ENCODE measurements at places on chromosomes 6 and 20. TPM values are rescaled to one million over a fixed set of nuclear protein-coding genes. Genes with fewer than 3 reads are reported as not detected.

The CTCFL gene
- 0.33 TPM for polyA plus RNA-seq

The PPP1R16B gene
- polyA plus RNA-seq = 6.3 TPM

The STX11 gene
- polyA plus RNA-seq = 2.2 TPM

The BPIFB4 gene
- polyA plus RNA-seq = not detected

The MYCT1 gene
- polyA plus RNA-seq = 34.3 TPM

The ACTL10 gene
- polyA plus RNA-seq = 0.91 TPM

DNA sequence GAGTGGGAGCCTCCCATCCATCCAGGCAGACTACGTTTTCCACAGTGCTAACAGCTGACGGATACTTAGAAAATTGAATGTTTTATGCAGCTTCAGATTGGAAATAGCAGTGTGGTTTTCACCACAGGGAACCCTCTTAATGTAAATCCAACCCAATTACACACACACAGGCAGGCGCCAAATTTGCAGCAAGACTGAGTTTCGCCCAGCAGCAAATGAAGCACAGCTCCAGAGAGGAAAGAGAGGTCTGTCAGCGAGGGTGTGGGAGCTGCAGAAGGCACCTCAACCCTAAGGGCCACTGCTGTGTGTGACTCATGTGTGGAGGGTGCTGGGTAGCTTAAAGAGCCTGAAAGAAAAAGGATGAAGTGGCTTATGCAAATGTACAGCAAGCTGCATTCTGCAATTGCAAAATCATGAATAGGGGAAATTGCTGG is 365.7 kb downstream of the MAFB start:
- DNase-seq = no peak

DNA sequence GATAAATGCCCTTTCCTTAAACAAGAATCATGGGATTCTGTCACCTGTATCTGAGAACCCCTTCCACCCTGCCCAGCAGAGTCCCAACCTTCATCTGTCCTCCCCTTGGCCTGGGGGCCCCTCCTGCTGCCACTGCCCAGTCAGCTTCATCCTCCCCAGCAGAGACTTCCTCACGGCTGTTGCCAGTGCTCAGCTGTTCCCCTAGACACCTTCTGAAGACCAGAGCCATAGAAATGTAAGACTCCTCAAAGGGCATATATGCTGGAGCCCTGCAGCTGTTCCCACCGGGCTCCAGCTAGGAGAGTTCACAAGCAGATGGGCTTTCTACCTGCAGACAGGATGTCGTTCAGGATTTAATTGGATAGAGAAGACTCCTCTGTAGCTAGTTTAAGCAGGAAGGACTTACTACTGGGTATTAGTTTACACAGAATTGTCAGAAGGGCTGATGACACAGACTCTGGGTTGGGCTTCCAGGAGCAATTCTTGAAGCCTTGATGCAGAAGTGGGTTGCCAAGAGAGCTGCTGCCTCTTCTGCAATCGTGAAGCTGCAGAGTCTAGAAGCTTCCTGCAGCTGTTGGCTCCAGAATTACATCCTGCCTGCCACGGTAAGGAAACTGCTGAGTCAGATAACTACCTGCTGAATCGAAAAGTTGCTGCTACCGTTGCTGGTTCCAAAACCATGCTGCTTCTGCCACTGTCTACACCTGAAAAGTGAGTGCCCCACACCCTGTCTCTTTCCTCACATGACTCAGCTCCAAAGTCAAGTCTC is 57.1 kb upstream of the MLN start:
- DNase-seq = no peak

DNA sequence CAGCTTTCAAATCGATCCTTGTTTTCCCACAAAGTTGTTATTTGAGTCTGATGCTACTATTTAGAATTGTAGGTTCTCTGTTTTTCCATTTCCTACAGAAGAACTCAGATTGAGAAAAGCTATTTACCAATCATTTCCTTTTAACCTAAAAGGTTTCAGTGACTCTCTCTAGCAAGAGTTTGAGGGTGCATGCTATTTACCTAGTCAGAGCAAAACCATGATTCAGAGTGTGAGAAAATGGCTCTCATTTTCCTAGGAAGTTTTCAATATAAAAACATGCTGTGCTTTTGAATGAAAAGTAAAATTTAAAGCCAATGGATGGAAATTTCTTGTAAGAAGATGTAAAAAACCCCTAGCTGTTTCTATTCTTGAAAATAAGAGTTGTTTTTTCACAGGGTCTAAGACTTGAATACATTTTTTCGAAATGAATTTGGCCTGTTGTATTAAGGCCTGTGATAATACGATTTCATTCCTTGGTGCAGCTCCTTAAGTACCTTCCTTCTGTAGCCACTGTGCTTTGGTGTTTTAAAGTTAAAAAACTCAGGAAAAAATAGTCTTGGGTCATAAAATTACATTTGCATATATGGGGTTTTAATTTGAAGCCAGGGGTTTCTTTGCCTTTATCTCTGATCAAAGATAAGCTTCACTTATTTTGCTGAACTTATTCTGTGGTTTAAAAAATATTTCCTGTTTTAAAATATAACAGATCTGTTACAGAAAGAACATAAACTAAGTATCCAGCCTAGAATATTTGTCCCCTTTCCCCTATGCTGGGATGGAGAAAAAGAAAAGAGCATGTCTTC is 18.0 kb upstream of the RSPH3 start:
- DNase-seq = no peak

GRCh38 chr6:163455552-163455951 is 41.0 kb downstream of the QKI start:
- no peak for DNase-seq

DNA sequence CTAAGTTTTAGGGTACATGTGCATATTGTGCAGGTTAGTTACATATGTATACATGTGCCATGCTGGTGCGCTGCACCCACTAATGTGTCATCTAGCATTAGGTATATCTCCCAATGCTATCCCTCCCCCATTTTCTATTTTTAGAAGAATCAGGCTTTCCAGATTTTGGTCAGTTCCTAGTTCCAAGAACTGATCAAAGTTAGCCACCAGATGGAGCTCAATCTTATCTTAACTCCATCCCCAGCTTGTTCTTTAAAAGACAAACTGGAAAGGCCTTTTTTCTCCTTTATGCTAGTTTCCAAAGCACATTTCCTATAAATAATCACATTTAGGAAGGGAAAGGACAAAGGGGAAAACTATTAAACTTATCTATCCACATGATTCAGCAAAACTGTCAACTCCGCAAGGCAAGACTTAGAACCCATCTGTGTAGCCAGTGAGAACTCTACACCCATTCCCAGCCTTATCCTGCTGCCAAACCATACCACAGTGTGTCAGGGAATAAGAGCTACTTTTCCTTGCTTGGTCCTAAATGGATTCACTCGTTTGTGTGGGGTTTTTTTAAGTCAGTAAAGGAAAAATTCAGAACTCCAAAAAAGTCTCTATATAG is 22.8 kb upstream of the KHDC1 start:
- no peak for DNase-seq

- DNase-seq = no peak
Measured at GRCh38 chr6:81977486-81977885, 225.0 kb upstream of the TENT5A start.

- DNase-seq = no peak
Measured at GRCh38 chr6:42569102-42570028, 5.5 kb downstream of the UBR2 start.

DNA sequence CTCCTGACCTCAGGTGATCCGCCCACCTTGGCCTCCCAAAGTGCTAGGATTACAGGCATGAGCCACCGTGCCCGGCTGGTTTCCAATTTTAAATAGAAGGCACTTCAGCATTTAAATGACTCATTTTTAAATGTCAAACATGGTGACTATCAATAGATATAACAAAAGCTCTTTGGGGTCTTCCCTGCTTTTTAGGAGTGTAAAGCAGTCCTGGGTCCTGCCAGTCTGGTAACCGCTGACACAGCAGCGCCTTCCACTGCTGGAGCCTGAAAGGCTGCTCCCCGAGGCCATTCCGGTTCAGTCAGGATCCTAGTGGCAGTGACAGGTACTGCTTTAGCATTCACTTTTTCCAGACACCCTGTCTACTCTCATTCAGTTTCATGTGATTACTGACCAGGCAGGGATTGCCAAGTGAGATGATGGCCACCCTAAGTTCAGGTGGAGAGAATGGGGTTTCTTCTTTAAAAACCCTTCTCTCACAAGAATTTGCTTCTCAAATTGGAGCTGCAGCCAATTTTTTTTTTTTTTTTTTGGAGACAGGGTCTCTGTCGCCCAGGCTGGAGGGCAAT is 5.1 kb downstream of the DIDO1 start:
- no peak for DNase-seq

DNA sequence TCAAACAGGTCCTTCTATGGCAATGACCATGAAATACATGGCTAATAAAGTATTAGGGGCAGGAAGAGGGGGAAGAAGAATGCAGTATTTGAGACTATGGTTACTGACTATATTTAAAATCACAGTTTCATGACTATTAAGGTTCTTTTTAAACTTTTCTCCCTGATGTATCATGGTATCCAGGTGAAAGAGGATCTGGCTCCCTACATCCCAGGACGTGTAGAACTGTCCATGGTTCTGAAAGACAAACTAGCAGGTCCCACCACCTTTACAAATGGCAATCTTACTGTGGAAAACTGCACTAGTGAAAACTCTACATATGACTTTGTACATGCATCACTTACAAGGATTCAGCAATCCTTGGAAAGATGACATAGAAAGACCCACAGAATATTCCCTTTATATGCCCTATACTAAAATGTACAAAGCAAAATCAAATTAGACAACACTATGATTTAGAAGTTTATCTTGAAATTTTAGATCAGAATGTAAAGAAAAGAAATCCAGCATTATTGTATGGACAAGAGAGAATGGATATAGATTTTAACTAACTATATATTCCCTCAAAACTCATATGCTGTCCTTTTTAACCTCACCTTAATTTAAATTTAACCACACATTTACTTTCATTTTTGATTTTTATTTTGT is 33.5 kb downstream of the RPP21 start:
- no peak for DNase-seq

- DNase-seq = no peak
Measured at GRCh38 chr6:72218125-72218524, 331.8 kb downstream of the RIMS1 start.

Data from right lung (tissue), 10 donors.